ENCODE measurements at places on chromosomes 5 and 9.

DNA sequence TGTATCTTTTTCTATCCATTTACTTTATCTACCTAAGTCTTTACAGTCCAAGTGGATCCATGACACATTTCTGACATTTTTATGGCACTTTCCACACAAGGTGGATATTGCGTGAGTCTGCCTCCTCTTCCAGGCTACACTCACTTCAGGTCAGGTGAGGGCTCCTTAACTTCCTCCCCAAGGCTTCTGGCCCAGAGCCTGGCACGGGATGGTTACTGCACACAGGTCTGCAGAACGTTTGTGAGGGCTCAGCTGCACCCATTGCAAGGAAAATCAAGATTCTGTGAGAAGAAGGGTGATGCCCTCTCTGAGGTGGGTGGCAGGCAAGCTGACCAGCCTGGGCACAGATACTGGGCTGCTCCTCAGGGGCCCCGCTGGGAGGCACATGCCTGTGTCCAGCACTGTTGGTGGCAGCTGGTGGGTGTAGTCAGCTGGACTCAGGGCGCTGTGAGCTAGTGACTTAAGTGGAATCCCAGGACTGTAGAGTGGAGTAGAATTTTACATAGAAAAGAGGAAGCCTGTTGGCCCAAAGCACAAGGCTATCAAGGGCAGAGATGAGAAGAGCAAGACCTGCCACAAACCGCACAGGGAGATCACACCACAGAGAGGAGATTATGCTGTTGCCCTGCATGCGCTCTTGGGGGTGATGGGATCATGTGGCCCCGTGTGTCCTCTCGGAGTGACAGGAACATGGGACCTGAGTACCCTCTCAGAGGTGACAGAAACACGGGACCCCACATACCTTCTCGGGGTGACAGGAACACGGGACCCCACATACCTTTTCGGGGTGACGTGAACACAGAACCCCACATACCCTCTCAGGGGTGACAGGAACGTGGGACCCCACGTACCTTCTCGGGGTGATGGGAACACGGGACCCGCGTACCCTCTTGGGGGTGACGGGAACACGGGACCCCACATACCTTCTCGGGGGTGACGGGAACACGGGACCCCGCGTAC is 21.3 kb downstream of the AHRR start:
- no peak for DNase-seq

DNA sequence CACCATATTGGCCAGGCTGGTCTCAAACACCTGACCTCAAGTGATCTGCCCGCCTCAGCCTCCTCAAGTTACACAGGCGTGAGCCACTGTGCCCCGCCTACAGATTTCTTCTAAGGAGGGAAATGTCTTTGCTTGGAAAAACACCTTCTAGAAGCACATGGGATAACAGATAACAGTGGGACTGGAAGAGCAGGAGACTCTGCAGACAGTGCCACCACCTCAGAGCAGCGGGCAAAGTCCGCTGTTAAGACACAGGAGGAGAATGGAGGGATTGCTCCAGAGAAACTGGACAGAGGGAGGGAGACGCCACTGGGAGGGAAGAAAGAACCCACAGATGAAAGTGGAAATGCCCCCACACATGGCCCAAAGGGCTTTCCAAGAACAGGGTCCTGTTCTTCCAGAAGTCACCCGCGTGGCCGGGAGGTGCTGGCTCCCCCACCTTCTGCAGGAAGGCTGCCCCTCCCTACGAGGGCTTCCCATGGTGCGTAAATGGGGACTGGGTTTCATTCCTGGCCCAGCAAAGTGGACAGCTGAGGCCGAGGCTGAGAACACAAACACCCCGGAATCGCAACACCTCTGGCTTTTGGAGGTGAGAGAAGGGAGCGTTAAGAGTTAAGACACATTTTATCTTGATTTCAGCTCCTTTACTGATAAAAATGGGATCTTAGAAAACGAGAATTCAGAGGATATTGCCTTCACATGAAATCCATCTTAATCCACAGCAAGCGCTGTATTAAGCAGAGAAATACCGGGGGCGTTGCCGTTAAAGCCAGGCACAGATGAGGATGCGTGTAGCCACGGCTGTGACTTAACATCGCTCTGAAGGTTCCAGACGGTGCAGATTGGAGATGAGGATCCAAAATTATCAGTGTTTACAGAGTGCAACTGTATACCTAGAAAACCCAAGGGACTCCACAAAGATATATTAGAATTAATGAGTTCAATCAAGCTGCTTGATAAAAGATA is 11.2 kb downstream of the ADAMTS2 start:
- no peak for DNase-seq

- no peak for DNase-seq
These were observed 2.0 kb downstream of the MATR3 start for GRCh38 chr5:139295346-139296057.

- DNase-seq, result no peak
These were observed 11.4 kb upstream of the GRIN1 start for GRCh38 chr9:137127301-137128157.
